ENCODE measurements at places on chromosomes 7 and 10. TPM values are rescaled to one million over a fixed set of nuclear protein-coding genes. Genes with fewer than 3 reads are reported as not detected.

DNA sequence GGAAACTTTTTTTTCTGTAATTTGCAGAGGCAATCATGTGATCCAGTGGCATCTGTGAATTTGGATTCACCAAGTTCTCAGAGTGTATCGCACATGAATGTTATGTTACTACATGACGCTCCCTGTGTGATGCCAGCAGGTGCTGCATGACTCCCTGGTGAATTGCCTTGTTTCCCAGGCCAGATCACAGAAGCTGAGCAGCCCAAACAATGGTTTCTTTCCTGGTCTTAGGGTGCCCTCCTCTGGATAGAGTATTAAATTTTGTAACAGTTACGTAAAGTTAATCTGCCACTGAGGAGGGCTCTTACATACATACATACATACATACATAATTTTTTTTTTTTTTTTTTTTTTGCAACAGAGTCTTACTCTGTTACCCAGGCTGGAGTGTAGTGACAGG lies 3.6 kb downstream of the ZSCAN21 start:
- DNase-seq, result peak; percentile 40

Gene PRRT4
- polyA plus RNA-seq, result 32.9 TPM

DNA sequence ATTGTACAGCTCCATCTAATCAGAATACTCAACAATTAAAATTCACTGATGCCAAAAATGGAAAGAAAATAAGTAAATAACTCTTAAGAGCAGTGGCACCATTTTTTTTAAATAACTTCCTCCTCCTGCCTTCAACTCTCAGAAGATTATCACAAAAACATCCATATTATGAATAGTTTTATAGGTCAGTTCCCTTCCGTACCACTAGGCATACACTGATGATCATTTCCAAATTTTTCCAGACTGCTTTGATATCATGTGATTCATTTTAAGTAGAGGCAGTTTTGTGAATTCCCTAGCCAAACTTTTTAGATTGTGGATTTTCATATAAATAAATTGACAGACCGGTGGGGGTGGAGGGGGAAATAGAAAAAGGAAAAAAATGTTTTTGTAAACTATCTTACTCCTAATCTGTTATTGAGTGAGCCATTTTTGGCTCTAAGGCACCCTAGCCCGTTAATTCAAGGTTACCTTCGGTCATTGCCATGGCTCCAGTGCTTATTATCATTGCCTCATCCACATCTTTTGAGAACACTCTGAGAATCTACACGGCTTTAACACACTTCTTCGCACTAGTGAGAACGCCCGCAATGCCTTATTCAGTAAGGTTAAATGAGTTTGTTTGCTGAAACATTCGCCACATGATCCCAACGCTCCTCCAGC lies 1.0 kb downstream of the FAM107B start:
- DNase-seq, result no peak

- DNase-seq, result peak; percentile 83
Observed at GRCh38 chr10:98446661-98447221, at the start of gene HPS1. Gene HPS1 (minus strand): TSS chr10:98446935. CDS start chr10:98443240, 3,695 bp downstream.

DNA sequence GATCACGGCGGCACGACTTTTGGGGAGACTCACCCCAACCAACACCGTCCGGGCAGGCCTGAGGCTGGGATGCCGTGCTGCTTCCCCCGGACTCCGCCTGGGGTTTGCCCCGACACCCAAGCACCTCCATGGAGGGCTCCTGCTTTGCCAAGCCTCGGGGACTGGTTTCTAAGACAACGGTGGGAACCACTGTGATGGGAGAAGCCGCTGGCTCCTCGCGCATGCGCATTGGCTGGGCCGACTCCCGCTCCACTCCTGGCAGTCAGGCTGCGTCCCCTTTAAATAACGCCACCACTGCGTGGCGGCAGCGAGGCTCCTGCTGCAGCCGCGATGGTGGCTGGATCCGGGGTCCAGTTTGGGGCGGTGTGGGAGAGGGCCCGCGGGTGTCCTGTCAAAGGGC lies 201.0 kb downstream of the ZNF716 start:
- no peak for DNase-seq

- DNase-seq, result no peak
Observed at GRCh38 chr7:134832367-134832766, 52.9 kb downstream of the CALD1 start.

DNA sequence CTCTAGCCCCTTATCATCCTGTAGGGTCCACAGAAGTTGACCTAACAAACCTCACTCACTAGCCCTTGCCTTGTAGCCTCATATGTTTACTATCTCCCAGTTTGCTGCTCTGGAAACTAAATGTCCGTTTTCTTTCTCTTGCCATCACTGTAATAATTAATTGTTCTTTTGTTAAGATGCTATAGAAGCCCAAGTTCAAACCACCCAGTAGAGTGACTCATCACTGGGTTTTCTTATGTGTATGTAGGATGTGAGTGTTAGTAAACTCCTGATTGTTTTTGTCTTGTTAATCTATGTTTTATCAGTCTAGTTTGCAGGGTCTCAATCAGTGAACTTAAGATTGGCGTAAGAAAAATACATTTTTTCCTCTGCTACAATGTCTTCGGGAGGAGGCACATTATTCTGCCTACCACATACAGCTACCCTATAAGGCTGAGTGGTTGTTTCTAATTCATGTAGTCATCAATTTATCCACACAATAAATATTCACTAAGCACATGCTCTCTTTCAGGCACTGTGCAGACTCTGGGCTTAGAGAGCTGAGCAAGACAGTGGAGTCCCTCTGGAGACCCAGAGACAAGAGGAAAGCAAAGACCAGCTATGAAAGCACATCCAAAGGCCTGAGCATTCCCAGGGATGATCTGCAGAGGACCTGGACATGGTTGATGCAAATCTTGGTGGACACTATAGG lies 474.1 kb upstream of the AKR1E2 start:
- no peak for DNase-seq

DNA sequence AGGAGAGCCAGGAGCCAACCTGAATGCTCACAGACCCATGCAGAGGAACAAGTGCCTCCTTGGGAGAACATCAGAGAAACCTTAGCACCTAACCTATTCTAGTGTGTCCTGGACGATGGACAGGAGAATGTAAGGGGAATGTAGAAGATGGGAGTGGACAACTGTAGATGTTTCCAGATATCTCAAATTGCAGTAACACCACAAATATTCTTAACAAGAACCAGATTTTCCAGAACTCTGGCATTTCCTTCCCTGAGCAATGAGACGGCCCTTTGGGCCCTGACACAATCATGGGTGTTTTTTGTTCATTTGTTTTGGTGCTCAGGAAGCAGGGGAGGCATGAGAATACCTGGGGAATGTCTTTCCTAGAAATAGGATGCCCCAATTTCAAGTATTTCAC lies 196.1 kb upstream of the PRSS1 start:
- no peak for DNase-seq

DNA sequence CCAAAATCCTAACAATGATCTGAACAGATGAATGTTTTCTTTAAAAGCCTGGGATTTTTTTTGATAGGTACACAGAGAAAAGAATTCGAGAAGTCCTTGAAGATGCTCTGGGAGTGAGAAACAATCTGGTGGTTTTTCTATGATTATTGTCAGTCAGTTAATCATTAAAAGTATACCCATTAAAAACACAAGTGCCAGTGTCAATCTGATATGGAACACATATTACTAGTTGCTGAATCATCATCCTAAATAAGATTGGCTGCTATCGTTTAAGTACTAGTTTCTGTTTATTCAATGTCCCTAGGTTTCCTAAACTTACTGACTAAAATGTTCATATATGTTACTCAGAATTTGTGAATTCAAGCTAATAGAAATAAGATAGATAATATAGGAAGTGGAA lies 16.1 kb downstream of the COL28A1 start:
- no peak for DNase-seq

DNA sequence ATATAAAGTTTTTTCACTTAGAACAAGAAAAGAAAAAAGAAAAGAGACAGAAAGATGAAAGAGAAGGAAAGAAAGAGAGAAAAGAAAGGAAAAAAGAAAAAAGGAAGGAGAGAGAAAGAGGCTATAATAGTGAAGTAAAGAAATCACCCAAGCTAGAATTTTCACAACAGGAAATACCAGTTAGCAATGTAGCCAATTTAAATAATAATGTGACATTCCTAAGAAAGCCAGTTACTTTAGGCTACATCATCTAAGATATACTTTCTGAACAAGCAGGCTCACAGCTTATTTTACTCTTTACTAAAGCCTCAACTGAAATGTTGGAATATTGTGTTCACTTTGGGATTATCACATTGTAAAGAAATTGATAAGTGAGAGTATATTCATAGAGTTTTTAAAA lies 53.6 kb downstream of the GPR37 start:
- no peak for DNase-seq

Gene FAM20C
- 41.7 TPM for polyA plus RNA-seq

DNA sequence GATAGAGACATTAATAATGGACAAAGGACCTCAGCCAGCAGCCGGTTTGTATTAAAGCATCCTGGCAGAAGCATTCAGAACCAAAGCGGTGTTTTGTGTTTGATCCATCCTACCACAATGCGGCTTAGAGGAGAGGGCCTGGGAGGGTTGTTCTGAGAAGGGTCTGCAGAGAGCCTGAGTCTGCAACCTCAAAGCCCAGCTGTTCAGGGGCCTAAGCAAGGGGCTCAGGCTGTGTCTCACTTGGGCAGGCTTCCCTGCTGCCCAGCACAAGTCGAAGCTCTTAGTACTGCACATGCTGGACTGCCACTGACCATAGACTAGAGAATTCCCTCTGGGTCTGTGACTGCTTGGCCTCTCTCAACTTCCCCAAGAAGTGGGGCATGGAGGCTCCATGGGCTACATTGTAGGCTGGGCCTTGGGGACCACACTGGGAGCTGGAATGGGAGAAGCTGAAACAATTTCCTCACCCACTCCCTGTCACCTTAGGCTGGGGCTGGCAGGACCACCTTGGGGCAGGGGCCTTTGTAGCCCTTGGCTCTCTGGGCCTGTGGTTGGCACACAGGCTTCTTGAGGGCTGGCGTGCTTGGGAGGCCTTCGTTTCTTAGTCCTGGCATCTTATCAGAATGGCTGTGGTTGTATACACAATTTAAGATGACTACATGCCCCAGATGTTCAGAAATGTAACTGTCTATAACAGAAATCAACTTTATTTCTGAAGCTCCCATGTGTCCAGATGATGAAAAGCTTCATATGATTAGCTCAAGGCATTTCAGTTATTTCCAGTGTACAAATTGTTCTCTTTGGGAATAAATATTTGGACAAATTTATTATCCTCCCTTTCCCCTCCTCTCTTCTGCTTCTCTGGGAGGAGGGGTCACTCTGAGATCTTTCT lies 44.5 kb downstream of the LRRC18 start:
- peak; percentile 23 for DNase-seq

DNA sequence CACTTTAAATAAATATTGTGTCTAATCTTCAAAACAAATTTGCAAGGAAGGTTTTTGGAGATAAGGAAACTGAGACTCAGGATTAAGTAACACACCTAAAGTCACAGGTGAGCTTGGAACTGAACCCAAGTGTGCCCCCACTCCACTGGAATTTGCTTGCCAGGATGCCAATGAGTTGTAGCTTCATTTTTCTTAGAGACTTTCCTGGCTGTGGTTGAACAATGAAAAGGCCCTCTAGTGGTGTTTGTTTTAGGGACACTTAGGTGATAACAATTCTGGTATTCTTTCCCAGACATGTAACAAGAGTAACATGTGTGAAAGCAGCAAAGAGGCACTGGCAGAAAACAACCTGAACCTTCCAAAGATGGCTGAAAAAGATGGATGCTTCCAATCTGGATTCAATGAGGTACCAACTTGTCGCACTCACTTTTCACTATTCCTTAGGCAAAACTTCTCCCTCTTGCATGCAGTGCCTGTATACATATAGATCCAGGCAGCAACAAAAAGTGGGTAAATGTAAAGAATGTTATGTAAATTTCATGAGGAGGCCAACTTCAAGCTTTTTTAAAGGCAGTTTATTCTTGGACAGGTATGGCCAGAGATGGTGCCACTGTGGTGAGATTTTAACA lies 1.5 kb downstream of the IL6 start:
- no peak for DNase-seq

Gene ZPBP
- not detected for polyA plus RNA-seq

DNA sequence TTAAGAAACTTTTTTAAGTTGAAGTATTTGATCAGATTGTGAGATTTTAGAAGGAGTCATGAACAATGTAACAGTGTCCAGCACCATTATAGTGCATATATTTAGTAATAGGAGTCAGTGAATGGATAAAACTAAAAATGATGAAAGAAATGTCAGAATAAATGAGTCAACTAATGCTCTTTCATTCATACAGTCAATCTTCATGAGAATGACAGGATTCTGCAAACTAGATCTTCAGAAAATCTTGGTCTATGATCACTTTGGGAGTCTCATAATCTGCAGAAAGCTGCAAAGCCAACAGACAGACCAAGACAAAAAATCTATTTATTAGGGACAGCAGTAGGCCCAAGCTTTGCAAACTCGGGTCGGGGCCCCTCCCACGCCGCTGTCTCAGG lies 710 bp downstream of the RNLS start:
- DNase-seq, result no peak

GRCh38 chr10:97925308-97925938 lies 75.8 kb downstream of the GOLGA7B start:
- DNase-seq, result no peak

- DNase-seq, result no peak
Observed at GRCh38 chr10:129275886-129276285, 191.2 kb upstream of the MGMT start.

GRCh38 chr7:114832906-114833595 lies 88.8 kb upstream of the MDFIC start:
- DNase-seq, result no peak

- DNase-seq, result no peak
Observed at GRCh38 chr10:75688506-75689300, 257.3 kb downstream of the LRMDA start.

DNA sequence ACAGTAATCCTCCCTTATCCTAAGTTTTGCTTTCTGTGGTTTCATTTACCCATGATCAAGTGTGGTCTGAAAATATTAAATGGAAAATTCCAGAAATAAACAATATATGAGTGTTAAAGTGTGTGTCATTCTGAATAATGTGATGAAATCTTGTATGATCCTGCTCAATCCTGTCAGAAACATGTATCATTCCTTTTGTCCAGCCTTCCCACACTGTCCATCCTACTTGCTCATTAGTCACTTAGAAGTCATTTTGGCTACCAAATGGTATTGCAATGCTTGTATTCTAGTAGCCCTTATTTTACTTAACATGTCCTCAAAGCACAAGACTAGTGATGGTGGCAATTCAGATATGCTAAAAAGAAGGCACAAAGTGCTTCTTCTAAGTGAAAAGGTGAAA lies 1211.2 kb upstream of the SORCS1 start:
- DNase-seq, result no peak

Gene STEAP1
- 0.62 TPM for polyA plus RNA-seq

- no peak for DNase-seq
Observed at GRCh38 chr7:153385502-153385901, 626.0 kb downstream of the ACTR3B start.

Gene SPDYE1
- 2.3 TPM for polyA plus RNA-seq

Gene GATA3
- 1.0 TPM for polyA plus RNA-seq

Measured in hindlimb muscle (tissue), 1 donor.